Kidney glomerular epithelial cell (primary cell): ENCODE measurements at places on chromosomes 7 and 10.

DNA sequence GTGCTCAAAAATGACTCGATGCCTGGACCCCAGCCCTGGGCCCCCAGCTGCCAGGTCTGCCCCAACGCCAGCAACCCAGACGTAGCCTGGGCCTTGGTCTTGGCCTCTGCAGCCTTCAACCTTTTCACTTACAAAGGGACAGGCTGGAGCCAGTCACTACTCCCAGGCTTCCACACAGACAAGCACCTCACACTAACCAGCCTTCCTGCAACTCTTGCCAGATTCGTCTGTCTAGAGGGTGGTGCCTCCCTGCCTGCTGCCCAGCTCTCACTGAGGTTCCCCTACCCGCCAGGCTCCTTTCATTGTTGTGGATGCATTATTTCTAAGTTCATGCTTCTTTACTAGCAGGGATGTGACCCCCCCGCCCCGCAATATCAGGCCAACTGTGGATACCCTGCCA is 56.3 kb downstream of the NUDCD3 start:
- no peak for DNase-seq

GRCh38 chr10:50456719-50457118 is 167.0 kb downstream of the SGMS1 start:
- no peak for DNase-seq

DNA sequence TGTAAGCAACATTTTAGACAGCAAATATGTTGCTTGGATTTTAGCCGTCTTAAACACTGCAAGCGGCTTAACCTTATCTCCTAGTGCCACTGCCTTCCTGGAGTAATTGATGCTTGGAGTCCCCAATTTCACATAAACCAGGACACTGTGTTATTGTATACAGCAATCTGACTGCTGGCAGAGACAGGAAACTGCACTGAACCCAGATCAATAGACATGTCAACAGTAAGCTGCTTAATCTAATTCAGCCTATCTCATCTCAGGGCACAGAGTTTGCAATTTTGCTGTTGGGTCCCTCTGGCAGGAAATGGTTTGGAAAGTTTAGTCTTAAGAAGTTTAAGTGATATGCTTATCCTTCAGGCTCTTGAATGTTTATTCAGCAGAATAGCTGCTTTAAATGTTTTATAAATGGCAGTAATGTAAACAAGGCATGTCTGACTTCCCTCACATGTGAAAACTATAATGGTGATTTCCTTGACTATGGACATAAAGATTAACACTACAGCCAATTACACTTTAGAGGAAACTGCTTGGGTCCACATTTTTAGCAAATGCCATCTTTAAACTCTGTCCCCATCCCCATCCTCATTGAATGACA is 598.6 kb downstream of the PARD3 start:
- no peak for DNase-seq

- no peak for DNase-seq
These were observed 650.3 kb upstream of the GALNT17 start for GRCh38 chr7:70481570-70482123.

GRCh38 chr10:21261842-21262294 is 263.6 kb downstream of the SKIDA1 start:
- DNase-seq: no peak

DNA sequence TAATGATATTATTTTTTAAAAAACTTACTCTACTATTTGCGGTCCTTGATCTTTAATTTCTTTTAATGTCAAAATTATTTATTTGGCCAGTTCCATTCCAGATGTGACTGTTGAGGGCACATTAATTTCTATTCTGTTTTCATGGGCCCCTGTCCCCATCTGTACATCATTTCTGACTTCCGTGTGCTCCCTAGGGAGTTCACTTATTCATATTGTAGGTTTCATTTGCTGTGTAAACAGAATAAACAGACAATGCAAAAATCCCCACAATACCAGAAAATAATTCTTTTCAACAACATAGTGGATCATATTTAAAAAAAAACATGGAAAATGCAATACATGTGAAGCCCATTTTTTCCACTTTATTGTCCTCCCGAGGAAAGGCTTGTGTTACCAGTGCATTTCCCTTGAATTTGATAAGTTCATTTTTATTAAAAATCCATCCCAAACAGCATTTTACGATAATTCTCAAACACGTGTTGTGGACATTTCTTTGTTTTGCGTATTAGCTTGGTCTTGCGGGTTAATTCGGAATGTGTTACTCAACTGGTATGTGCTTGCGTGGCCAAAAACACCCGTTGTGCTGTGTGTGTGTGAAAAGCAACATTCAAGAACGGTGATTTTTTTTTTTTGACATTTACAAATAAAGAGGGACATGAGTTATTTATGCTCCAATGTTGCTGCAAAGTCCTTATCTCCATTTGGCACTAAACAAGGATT is 138.4 kb downstream of the MGMT start:
- no peak for DNase-seq

- no peak for DNase-seq
These were observed 2.9 kb upstream of the TARP start for GRCh38 chr7:38276096-38276877.

- DNase-seq: no peak
These were observed 122.3 kb downstream of the SPDYE5 start for GRCh38 chr7:75614401-75614800.

DNA sequence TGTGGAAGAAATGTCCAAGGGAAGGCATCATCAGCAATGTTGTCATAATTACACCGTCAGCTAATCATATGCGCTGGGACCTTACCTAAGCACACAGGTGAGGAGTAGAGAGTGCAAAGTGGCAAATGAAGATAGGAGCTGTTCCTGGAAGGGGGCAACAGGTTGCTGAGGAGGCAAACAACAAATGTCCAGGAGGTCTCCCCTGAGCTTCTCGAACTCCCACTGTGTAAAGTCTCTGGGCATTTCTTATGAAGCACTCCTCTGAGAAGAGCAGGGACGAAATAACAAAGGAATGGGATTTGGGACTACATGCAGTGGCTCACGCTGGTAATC is 152.5 kb downstream of the DOCK4 start:
- no peak for DNase-seq

DNA sequence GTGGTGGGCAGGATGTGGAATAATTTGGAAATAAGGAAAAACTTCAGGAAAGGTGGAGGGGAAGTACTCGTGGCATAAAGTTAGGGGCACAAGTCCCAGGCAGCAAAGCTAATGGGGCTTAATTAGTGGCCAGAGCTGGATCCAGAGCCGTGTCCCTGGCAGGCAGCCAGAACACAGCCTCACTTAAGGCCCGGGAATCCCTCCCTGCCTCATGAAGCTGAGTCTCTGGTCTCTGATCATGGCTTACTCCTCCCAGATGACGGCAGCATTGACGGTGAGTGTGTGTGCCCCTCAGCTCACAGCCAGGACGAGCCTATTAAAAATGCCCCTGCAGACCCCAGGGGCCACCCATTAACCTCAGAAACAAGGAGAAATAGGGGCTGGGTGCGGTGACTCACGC is 48.2 kb upstream of the NPTX2 start:
- no peak for DNase-seq

- DNase-seq: no peak
These were observed 796.8 kb downstream of the KCNMA1 start for GRCh38 chr10:76840802-76841201.

DNA sequence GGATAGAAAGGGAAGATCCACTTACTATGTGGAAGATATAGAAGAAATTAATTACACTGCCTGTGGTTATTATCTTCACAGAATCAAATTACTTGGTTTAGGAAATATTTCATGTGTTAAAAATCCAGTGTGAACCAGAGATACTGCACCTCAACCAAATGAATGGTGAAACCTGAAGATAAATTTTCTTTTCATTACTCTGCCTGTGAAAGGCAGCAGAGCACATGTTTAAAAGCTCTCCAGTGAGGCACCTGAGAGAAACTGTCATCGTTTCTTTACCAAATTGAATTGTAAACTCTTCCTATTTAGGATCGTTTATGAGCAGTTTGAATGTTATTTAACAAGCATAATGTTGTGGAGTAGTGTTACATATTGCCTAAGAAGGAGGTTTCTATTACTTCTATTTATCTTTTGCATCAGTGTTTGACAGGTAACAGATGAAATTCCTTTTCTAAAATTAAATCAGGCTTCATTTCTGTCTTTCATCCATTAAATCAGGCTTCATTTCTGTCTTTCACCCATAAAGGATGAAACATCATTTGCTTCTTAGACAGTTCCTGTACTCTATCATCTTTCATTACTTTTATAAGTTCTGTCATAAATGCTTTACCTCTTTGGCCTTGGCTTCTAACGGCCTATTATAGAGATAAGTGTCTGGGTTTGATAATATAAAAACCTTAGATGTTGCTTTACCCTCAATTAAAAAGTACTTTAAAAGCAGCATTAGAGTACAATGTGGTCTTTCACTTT is 266.6 kb downstream of the NXPH1 start:
- DNase-seq: no peak

GRCh38 chr10:6148251-6148701 is 54.5 kb upstream of the PFKFB3 start:
- DNase-seq: no peak

DNA sequence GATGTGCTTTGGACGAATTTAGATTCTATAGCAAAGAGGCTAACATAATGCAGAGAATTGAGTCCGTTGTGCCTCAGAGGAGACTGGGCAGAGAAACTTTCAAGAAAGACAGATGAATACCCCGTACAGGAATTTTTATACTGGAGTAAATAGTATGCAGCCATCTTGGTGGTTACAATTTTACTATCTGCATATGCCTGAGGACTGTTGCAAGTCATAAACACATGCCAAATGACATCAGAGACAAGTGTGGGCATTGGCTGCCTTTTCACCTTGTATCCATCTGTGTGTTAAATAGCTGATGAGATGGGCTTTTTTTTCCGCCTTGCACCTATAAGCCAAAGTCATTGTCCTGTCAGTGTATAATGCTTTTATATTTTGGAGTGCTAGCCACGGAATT is 267.5 kb upstream of the SP4 start:
- DNase-seq: no peak

DNA sequence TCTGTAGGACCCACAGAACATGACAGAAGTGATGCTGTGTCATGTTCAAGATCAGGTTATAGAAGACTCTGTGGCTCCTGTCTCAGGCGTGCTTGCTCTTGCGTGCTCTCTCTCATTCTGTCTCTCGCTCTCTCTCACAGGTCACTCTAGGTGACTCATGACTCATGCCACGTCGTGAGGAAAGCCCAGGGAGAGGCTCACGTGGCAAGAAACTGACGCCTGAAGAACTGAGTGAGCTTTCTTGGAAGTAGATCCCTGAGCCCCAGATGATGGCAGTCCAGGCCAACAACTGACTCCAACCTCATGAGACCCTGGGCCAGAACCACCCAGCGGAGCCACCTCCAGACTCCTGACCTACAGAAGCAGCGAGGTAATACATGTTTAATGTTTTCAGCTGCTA is 103.3 kb downstream of the DNMBP start:
- DNase-seq: peak; percentile 80

DNA sequence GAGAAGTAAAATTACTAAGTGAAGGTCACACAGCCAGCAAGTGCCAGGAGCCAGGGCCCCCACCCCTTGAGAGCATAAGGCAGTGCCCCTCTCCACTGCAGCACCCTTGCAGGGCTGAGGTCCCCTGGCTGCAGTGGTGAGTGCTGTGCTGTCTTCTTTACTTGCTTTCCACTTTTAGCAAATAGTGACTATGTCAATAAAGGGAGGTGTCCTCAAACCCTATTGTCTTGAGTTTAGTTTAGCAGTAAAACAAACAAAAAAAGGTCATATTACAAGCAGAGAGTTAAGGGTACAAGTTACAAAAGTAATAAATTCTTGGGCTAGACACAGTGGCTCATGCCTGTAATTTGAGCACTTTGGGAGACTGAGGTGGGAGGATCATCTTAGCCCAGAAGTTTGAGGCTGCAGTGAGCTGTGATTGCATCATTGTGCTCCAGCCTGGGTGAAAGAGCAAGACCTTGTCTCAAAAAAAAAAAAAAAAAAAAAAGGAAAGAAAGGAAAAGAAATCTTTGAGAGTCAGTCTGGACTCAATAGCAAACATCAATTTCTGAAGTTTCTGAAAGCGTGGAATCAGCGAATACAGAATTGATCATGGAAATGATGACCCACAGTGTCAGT is 39.0 kb upstream of the KIF5B start:
- DNase-seq: no peak

GRCh38 chr10:84291384-84291783 is 37.0 kb upstream of the CCSER2 start:
- DNase-seq: peak; percentile 39

DNA sequence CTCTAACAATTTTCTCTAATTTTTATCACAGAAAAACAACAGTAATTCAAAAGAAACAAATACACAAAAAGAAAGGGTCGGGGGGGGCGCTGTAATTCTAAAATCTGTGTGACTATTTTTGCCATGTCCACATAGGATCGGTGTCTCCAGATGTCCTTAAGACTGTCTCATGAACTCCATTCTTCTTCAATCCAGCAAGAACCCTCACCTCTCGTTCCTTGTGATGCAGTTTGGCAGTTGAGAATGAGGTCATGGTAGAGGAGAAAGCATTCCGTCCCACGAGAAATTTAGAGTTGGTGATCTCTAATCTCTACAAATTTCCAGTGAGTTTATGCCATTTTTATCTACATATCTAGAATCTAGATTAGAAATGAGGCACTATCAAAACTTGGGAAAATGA is 394.7 kb downstream of the TFEC start:
- DNase-seq: no peak

DNA sequence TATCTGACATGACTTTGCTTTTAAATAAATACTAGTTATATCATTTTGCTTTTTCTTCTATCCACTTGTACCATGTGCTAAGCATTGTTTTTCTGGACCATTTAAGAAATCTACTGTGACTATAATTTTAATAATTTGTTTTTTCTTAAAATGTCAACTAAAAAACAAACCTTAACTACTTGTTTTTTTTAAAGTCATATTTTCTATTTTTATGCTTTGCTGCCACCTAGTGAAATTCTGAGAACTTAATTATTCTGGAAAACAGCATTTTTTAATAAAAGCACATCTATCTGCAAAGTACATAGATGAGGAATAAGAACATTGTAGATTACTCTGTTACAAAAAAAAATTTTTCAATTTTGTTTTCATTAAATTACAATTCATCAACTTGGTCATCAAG is 47.4 kb downstream of the ORC5 start:
- peak; percentile 4 for DNase-seq

GRCh38 chr10:98694014-98694413 is 247.3 kb upstream of the HPS1 start:
- DNase-seq: no peak

DNA sequence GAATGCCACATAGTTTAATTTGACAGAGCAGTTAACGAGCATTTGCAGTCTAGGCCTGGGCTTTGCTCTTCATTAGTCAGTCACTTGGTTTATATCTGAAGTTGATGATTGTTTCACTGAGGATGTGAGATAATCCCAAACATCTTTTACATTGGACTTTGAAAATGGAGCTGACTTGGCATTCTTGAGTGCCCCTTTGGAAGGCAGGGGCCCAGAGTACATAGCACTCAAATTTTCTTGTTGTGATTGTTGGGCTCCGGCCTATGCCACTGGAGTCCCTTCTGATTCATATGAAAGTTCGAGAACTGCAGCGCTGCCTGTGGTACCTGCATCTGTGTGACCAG is 21.9 kb downstream of the DNAJB6 start:
- no peak for DNase-seq

DNA sequence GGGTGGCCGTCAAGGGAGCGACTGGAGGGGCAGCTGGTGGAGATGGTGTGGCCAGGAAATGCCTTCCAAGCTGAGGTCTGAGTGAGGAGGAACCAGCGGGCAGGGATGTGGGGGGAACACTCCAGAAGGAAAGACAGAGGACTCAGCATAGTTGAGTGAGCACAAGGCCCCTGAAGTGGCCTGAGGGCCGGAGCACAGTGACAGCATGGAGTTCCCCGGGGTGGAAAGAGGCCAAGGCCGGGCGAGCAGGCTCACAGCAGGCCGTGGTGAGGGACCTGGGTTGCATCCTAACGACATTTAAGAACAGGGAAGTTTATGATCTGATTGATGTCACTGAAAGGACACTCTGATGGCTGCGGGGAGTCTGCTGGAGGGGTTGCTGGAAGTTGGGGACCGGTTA is 48.0 kb downstream of the HTRA1 start:
- no peak for DNase-seq
